NCI-H1436 (cell line): ENCODE measurements at places on chromosomes 2 and 18.

GRCh38 chr2:206831442-206831995 lies 66.1 kb downstream of the FASTKD2 start:
- no peak for DNase-seq

GRCh38 chr2:109331081-109331480 lies 202.1 kb downstream of the SH3RF3 start:
- no peak for DNase-seq

- DNase-seq, result no peak
Measured at GRCh38 chr18:45660746-45661145, 45.5 kb downstream of the SLC14A2 start.

GRCh38 chr2:201859949-201860348 lies 53.6 kb downstream of the CDK15 start:
- DNase-seq, result no peak

DNA sequence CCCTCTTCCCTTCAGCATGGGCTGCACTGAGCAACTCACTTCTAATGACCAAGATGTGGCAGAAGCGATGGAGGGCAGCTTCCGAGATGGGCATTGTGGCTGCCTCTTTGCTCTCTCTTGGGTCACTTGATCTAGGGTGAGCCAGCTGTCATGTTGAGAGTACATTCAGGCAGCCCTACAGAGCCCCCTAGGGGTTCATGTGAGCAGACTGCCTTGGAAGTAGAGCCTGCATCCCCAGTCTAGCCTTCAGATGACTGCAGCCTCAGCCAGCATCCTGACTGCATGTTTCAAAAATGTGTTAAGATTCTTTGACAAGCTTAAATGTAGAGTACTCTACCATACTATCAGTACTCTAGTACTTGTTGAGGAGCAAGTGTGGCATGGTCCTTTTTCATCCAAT lies 143.9 kb downstream of the NCK2 start:
- no peak for DNase-seq

DNA sequence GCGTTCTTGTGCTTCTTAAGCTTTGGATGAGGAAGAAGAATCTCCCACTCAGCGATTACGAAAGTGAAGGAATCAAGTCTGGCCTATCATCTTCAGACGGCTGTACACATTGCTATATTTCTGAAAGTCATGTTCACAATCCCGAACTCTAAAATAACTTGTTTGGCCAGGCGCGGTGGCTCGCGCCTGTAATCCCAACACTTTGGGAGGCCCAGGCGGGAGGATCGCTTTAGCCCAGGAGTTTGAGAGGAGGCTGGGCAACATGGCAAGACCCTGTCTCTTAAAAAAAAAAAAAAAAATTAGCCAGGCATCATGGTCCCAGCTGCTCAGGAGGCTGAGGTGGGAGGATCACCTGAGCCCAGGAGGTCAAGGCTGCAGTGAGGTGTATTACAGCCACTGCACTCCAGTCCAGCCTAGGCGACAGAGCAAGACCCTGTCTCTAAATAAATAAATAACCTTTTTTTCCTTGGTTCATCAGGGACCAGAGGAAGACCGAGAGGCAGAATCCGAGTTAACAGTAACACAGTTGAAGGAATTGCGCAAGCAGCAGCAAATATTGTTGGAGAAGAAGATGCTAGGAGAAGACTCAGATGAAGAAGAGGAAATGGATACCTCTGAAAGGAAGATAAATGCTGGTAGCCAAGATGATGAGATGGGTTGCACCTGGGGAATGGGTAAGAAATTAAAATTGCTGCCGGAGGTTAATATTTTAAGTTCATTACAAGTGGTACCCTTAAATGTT lies 1.1 kb downstream of the SLC4A1AP start:
- no peak for DNase-seq

GRCh38 chr2:47096451-47096850 lies 58.7 kb downstream of the STPG4 start:
- DNase-seq, result no peak

- DNase-seq, result no peak
Measured at GRCh38 chr2:63893163-63893562, 51.5 kb downstream of the UGP2 start.

- no peak for DNase-seq
Measured at GRCh38 chr2:41020358-41020757, 568.5 kb upstream of the SLC8A1 start.

- no peak for DNase-seq
Measured at GRCh38 chr2:95174031-95174542, 8.5 kb downstream of the ZNF2 start.

GRCh38 chr2:108029912-108030311 lies 43.6 kb downstream of the SLC5A7 start:
- no peak for DNase-seq

DNA sequence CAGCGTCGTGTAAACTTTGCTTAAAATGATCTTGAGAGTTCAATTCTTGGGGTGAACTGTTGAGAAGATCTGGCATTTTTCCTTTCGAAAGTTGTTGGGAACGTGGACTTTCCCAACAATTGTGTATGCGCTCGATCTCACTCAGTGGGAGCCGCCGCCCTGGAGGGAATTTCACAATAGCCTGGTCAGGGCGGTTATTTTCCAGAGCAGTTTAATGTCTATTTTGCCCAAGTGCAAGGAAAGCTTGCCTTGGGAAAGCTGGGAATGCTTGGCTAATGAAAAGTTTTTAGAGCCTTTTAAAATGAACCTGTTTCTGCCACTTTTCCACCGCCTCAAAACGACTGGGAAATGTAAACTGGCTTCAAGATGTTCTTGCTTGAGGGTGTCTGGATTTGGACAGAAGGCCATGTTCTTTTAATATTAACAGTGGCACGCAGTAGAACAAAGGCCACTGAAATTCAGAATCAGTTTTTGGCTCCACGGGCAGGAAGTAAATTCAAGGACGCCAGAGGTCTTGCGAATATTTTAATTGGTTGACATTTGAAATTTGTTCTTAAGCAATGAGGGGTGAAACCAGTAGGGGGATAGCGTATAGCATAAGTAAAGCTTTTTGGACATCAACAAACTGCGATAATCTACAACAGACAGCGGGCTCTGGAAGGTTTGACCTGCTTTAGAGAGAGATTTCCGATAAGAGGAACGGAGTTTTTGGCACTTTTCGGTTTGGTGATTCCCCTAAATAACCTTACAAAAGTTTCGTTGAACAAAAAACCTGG lies 1.2 kb downstream of the CFLAR start:
- peak; percentile 53 for DNase-seq

DNA sequence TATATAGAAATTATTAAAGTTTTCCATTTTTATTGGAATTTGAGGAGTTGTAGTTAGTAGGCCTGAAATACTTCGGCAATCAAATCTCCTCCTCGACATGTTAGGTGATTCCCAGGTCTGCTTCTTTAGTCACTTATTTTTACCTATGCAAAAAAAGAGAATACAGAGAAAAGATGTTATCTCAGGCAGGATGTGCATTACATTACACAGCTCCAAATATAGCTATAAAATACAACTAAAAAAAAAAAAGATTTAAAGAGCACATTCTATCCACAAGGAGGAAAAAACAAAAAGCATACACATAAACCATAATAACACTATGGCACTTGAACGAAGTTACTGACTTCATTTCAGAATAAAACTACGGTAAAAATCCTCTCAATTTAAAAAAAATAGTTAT lies 8.1 kb downstream of the STK17B start:
- DNase-seq, result no peak

DNA sequence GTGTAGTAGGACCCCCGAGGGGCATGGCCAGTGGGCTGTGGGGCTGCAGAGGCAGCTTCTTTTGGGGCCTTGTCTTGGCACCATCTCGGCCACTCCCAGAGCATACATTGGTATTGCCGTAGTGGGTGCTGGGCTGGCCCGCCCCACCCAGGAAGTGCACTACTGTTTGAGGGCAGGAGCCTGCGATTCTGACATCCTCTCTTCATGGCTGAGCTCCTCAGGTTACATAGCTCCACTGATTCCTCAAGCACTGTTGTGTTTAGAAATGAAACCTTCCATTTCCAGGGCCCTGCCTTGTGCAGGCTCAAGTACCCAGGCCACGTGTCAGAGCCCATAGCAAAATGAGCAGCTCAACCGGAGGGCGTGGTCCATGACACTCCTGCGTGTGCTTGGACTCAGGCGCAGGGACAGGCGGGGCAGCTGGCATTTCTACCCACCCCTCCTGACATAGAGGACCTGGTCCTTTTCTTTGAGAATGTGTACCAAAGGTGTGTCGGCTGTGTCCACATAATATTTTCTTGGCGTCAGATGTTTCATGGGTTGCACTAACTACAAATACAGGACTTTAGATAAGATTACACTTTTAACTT lies 67.9 kb downstream of the DGKD start:
- peak; percentile 34 for DNase-seq

DNA sequence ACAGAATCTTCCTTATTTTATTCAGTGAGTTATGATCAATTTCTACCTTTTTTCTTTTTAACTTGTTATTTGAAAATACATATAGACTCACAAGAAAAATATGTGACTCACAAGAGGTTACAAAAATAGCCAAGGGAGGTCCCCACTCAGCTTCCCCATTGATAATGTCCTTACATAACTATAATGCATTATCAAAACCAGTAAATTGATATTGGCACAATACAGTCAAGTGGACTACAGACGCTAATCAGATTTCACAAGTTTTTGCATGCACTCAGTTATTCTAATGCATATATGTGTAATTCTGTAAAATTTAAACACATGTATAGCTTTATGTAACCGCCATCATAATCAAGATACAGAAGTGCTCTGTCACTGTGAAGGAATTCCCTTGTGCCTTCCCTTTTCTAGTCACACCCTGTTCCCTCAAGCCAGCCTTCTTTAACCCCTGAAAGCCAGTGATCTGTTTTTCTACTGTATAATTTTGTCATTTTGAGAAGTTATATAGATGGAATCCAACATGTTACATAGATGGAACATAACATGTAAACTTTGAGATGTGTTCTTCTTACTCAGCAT lies 118.4 kb downstream of the ALMS1 start:
- no peak for DNase-seq

- DNase-seq, result peak; percentile 33
Measured at GRCh38 chr2:121810959-121811853, 55.8 kb downstream of the TSN start.

DNA sequence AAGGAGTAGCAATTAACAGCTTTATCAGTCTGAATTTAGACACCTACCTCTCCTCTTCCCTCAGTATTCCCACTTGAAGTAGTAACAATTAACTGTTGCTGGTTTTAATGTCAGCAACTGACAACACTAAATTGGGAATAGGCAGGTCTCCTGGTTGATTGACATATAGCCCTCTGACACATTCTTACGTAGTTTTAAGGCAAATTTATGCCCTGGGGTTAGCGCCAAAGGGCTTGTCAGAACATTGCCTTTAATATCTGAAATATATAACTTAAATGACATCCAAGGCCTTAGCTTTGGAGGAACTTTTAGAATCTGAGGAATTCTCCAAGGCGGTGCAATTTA lies 7.4 kb downstream of the ASXL3 start:
- no peak for DNase-seq

GRCh38 chr18:11994336-11994702 lies 13.0 kb downstream of the IMPA2 start:
- no peak for DNase-seq

- DNase-seq, result no peak
Measured at GRCh38 chr2:242012956-242013764, 143.6 kb downstream of the RTP5 start.

DNA sequence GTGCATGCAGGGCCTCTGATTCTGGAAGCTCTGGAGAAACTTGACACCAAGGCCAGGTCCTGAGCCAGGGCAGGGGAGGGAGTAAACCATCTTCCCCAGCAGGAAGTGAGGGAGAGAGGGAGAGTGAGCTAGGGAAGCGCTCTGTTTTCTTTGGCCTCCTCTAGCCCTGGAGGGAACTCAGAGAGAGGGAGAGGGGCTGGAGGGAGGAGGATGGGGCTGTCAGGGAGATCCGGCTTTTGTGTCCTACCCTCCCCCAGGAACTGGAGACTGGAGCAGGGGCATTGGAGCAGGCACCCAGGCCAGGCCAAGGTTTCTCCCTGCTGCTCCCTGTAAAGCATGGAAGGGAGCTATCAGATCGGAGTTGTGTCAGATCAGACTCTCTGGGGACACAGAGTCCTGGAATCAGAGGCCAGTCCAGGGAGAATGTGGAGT lies 22.7 kb upstream of the PKDCC start:
- no peak for DNase-seq

DNA sequence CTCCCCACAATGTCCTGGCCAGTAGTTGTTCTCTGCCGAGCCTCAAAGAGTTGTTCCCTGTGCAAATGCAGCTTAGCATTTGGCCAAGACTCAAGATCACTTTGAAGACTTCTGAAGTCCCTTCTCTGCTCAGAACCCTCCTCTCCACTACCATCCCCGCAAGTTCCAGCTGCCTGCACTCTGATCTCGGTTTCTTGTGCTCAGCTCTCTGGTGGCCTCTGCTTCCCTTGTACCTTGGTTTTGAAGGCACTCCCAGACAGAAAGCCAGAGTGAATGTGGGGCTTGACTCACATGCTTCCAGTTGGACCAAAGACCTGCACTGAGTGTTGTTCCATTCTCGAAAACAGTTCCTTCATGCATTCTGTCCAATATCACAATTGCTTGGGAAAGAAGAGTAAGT lies 28.6 kb downstream of the CRACDL start:
- DNase-seq, result no peak

GRCh38 chr18:76985156-76985950 lies 147.2 kb downstream of the MBP start:
- no peak for DNase-seq

DNA sequence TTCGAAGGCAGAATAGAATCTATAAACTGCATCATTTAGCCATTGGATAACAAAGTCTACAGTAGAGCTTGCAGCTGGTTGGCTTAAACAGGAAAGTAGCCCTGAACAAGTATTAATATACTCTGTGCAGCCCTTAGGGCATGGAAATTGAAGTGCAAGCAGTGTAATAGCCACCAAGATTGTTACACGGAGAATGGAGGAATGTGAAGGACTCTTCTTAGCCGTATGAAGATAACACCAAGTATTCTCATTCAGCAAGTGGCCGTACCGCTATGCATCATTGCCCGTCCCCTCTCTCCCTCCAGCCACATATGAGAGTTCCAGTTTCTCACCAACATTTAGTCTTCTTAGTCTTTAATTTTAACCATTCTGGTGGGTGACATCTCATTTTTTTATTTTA lies 40.5 kb downstream of the ANKRD12 start:
- DNase-seq, result no peak

GRCh38 chr18:56188529-56189275 lies 449.7 kb downstream of the TXNL1 start:
- DNase-seq, result no peak

- peak; percentile 65 for DNase-seq
Measured at GRCh38 chr18:68660354-68661183, 54.3 kb downstream of the TMX3 start.

- no peak for DNase-seq
Measured at GRCh38 chr18:68456985-68457384, 257.9 kb downstream of the TMX3 start.

DNA sequence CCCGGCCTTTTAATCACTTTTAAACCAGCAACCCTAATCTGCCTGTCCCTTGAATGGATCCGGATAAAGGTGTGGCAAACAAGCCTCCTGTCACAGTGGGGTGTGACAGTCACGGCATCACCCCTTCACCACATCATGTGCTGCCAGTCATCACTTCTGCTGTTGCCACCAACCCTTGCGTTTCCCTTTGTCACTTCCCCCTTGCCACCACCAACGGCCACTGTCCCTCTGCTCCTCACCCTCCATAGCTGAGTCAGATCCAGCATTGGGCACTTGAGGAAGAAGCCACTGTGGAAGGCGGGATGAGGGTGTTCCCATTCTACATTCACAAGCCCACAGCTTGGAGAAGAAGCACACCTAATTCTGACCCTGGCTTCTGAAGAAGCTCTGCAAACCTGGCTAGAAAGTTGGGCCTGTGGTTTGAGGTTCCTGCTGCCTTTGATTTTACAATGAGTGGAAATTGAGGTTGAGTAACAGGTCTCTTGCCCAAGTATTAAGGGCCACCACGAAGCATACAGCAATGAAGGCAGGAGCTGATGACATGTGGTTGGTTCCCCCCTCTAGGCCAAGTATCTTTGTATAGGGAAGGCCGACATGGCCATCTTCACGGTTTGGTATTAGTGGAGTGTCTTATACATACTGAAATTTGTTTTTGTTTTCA lies 22.9 kb upstream of the DARS1 start:
- DNase-seq, result no peak
